Hematopoietic multipotent progenitor cell (in vitro differentiated cells): ENCODE measurements at places on chromosomes 2 and 18. TPM values are rescaled to one million over a fixed set of nuclear protein-coding genes. Genes with fewer than 3 reads are reported as not detected.

The SLC30A3 gene
- under 0.01 TPM for total RNA-seq

The SP110 gene
- 48.2 TPM for total RNA-seq

The SMYD5 gene
- total RNA-seq = 23.7 TPM

The ALK gene
- total RNA-seq = under 0.01 TPM

GRCh38 chr2:183242937-183243336 lies 118.7 kb downstream of the NUP35 start:
- DNase-seq = no peak

- DNase-seq = no peak
These were observed 106.5 kb upstream of the ETAA1 start for GRCh38 chr2:67290451-67291290.

- no peak for DNase-seq
These were observed 9.2 kb downstream of the SLC4A1AP start for GRCh38 chr2:27672723-27673486.

- no peak for DNase-seq
These were observed 18.8 kb upstream of the SOX11 start for GRCh38 chr2:5673145-5674025.

DNA sequence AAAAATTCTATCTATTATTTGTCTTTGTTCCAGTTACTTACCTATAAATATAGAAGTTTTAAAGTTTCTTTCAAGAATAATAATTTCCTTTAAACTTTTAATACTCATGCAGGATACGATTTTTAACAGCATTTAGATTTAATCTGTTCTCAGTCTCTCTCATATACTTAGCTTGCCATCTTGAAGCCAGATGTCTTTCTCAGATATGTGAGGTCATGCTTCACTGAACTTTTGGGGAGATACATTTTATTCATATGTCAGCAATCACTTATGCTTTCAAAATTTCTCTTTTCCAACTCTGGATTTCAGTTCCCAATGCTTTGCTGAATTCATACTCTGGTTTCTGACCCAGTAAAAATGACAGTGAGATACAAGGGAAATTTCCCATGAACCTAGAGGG lies 66.5 kb upstream of the CCDC178 start:
- no peak for DNase-seq

GRCh38 chr18:48818329-48819254 lies 132.2 kb downstream of the SMAD7 start:
- DNase-seq = no peak

- no peak for DNase-seq
These were observed 596.4 kb downstream of the NYAP2 start for GRCh38 chr2:225995796-225996461.

DNA sequence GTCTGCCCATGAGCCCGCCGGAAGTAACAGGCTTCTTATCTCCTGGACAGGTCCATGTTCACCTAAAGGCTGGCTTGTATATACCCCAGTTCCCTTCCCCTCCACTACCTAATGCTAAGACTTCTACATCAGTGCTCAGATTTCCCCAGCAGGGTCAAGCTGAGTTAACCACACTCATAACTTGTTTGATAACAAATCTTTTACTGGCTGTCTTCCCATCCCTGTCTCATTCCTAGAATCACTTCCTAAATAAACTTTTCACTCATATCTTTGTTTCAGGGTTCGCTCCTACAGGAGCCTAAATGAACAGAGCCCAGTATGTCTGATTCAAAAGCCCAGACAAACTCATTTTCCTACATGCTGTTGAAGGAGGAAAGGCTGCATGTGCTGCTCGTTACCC lies 94.0 kb upstream of the SOX11 start:
- DNase-seq = no peak

- DNase-seq = no peak
These were observed 394.2 kb upstream of the ZEB2 start for GRCh38 chr2:144914113-144914512.

GRCh38 chr2:235286622-235287374 lies 207.0 kb upstream of the AGAP1 start:
- DNase-seq = no peak

GRCh38 chr2:221569871-221570270 lies 2.2 kb downstream of the EPHA4 start:
- no peak for DNase-seq

DNA sequence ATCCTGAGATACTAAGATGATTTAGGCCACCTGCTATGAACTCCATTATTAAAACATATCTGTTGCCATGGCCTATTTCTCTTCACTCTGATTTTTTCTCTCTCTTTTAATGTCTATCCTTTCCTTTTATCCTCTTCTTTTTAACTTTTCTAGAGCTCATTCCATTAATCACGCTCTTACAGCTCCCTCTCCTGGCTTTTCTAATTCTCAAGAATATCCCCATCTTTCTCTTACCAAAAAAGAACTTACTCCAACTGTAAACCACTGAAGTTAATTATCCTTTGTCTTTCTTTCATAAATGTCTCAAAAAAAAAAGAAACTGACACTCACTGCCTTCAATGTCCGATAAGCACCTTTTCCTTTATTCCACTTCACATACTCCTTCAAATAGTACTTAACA lies 7.9 kb downstream of the PPP3R1 start:
- DNase-seq = no peak

GRCh38 chr2:37782721-37783371 lies 111.4 kb upstream of the CDC42EP3 start:
- DNase-seq = no peak
